ENCODE measurements at places on chromosomes 2 and 18.

DNA sequence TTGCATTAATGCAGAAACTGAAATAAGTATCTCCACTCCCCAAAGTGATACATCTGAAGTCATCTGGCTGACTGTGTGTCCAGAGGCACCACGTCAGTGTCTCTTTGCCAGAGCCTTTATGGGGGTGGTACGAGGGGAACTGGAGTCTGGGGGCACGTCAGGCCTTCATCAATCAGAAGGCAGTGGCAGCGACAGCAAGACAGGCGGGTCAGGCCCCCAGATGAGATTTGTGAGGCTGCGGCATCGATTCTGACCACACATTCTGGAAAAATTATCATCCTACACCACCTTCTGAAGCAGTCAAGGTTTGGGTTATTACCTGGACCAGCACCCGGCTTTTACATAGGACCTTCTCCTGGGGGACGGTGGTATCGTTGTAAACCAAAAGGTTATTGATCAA, 223.6 kb downstream of the GBX2 start:
- no peak for DNase-seq

DNA sequence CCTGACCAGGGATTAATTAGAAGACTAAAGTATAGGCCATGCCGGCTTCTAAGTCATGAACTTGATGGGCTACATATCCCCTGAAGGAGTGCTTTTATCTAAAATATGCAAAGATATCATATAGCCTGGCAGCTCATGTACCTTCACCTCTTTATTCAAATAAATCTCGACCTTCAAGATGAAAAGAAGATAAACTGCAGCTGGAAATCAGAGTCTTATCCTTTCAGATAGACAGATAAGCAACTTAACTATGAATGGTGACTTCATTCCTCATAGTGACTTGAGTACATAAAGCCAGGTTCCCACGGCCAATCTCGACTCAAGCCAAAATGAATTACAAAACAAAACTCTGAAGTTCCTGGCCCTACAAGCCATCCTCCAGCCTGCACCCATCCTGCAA, 165.3 kb upstream of the KLHL29 start:
- DNase-seq = no peak

- DNase-seq = no peak
These were observed 26.6 kb upstream of the GLI2 start for GRCh38 chr2:120708944-120709607.

DNA sequence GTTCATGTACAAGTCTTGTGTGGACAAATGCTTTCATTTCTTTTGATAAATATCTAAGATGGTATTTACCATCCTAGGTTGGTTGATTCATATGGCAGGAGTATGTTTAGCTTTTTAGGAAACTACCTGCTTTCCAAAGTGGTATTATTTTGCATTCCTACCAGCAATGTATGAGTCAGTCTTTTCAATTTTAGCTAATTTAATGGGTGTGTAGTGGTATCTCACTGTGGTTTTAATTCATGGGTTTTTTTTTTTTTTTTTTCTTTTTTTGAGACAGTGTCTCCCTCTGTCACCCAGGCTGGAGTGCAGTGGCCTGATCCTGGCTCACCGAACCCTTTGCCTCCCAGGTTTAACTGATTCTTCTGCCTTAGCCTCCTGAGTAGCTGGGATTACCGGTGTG, 4.2 kb downstream of the ZNF512 start:
- no peak for DNase-seq

GRCh38 chr2:196956069-196956468, 29.6 kb upstream of the PGAP1 start:
- no peak for DNase-seq

DNA sequence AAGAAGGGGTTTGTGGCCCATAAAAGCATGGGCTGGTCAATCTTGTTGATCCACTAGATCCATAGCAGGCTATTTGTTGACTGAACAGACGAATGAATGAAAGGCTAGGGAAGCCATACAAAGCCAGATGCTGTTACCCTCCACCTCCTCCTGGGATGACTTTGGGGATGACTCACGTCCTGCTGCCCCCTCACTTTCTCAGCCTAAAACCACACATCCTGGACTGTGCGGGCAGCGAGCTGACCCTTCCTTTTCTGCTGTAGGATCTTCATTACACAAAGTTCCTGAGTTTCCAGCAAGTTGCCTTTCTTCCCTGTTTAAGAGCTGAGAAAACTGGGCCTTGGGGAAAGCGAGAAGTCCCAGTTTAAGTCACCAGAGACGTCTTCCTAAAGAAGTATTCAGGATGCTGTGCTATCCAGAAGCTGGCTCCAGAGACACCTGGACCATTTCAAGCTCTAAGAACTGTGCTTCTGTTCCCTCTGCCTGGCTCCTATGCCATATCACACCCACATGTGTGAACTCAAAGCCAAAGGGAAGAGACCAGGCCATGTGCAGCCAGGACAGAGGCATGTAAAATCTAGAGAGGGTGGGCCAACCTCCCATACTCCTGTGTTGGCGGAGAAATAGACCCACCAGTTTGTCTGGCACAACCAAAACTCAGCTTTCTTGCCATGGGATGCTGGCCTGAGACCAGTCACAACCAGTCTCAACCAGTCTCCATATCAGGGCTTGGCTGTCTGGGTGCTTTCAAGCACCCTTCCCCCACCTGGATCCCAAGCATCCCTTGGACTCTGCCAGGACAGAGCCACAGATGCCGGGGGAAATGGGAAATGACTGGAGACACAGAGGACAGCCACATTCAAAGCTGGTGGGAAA, 4.7 kb upstream of the SLC20A1 start:
- no peak for DNase-seq

- no peak for DNase-seq
These were observed 107.7 kb downstream of the INHBB start for GRCh38 chr2:120453635-120453998.

DNA sequence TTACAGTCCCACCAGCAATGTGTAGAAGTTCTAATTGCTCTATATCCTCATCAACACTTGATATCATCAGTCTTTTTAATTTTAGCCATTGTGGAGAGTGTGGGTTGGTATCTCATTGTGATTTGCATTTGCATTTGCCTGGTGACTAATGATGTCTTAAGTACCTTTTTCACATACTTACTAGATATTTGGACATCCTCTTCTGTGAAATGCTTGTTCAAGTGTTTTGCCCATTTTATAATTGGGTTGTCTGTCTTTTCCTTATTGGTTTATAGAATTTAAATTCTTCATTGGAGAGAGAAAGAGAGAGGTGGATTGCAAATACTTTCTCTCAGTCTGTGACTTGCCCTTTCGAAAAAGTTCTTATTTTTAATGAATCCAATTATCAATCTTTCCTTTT, 14.0 kb upstream of the PPP1CB start:
- no peak for DNase-seq

GRCh38 chr18:22974001-22974400, 40.9 kb downstream of the RBBP8 start:
- DNase-seq = no peak

DNA sequence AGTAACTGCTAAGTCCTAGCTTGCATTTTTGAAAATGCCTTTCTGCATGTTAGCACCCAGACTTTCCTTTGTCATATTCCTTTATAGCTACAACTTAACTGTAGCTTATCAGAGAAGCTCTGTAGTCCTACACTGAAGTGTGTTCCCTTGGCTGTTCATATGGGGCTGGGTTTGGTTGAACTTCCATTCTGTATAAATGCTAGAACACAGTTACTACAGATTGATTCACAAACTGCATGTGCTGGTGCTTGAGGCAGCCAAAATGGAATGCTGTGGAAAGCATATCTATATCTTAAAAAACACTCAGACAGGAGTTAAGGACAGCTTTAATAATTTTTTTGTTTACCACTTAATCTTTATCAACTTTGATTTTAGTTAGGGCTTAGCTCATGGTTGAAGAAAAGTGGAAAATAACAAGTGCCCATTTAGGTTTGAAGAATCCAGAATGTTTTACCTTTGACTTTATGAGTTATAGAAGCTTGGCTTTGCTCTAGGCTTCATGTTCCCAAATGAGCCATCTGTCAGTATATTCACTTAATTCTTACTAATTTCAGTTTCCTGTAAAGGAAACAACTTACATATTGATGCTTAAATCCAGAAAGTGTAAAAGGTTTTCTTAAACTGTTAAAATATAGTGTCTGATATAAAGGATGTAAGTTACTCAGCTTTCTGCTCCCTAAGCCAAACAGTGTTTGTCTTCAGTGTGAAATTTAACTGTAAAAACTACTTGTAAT, 148.9 kb downstream of the AGPS start:
- peak; percentile 72 for DNase-seq

- peak; percentile 18 for DNase-seq
These were observed 198.9 kb upstream of the NABP1 start for GRCh38 chr2:191478799-191479679.

GRCh38 chr18:24534271-24534670, 73.8 kb downstream of the HRH4 start:
- no peak for DNase-seq

DNA sequence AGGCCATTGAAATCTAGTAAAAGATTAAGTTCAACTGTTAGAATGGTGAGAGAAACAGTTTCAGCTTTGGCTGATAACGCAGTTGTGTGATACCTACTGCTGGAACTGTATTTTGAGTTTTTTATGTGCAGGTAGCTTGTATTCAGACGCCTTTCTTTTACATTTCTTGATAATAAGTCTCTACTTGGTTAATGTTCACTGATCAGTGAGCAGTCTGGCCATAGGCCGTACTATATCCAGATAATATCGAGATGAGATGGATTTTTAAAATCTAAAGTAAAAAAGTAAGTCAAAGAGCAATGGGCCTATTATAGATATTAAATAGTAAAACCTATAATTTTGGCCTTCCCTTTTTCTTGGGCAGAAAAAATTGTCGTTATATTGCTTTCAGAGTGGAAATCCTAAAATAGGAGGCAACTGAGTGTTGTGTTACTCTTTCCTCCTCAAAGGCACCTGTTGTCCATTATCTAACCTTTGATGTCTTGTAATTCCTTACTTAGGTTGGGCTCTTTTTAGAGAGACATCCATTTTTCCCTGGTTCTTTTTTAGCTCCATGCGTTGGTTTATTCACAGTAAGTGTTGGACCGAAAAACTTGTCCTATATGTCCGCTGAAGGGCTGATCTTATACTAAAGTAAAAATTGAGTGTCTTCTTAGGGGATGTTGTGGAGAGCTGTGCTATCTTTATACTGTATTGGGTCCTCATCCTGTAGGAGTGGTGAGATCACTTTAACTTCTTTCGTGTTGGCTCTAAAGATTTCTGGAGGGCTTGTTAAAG, 1.7 kb downstream of the EML4 start:
- no peak for DNase-seq

DNA sequence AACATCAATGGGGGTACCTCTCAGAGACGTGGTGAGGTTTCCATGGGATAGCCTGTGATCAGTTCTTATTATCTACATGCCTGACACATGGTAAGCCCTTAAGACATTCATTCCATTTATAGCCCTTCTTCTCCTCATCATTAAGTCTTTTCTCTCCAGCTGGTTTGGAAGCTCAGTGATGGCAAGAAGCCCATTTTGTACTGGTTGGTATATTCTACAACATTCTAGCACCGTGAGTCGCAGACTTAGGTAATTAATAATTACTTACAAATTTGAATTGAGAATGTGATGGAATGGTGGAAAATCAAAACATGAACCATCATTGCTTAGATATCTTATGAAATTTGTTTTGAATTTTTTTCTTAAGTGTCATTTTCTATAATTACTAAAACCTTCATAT, 472.6 kb downstream of the DLGAP1 start:
- no peak for DNase-seq

DNA sequence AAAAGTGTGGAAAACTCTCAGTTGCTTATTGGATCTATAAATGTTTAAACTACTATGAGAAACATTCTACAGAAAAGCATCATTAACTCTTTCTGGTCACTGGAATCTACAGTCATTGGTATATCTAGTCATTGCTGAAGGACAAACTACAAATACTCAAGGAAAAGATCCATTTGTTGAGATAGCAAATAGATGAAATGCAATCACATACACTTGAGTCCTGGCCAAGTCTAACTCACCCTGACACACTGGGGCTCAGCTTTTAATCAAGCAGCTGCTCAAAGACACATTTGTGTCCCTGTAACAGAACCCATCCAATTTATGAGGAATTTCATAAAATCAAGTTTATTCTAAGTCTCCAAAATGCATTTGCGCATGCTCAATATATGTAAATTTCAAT, 68.7 kb downstream of the CDH2 start:
- DNase-seq = peak; percentile 12

DNA sequence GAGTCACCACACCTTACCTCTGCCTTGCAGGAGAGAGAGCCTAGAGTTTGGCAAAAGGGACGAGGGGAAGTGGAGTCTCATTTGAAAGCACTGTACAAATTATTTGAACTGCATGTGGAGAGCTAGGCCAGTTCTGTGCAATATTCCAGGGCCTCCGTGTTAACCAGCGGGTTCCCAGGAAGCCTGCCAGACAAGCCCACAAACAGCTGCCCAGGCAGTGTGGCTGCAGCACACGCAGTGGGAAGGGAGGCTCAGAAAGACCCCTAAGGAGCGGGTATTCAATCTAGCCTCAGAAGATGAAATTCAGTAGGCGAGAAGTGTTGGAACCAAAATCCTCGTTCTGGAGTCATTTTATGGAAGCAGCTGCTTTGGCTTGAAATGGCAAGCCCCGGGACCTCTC, 30.7 kb downstream of the CNGA3 start:
- peak; percentile 20 for DNase-seq

GRCh38 chr2:10773821-10774341, 38.7 kb downstream of the PDIA6 start:
- no peak for DNase-seq

GRCh38 chr2:68765739-68766375, 31.2 kb downstream of the ARHGAP25 start:
- DNase-seq = no peak

- no peak for DNase-seq
These were observed 20.3 kb downstream of the LIMS1 start for GRCh38 chr2:108554528-108554927.

GRCh38 chr2:212618636-212619035, 80.0 kb upstream of the ERBB4 start:
- DNase-seq = no peak

Data from NCI-H2171 treated with DMSO at 0.1 percent for 48 hours (cell line).